ENCODE measurements at places on chromosomes 5 and 9. TPM values are rescaled to one million over a fixed set of nuclear protein-coding genes. Genes with fewer than 3 reads are reported as not detected.

Gene AHRR
- 23.6 TPM for total RNA-seq

Gene FGFR4
- total RNA-seq = 7.5 TPM

Gene FAM221B
- not detected for total RNA-seq

Gene DYNC2I2
- 78.1 TPM for total RNA-seq

Gene CCL27
- 0.95 TPM for total RNA-seq

Gene WDR38
- total RNA-seq = not detected

Gene S100Z
- not detected for total RNA-seq

Gene SNAPC4
- 10.8 TPM for total RNA-seq

Gene RAI14
- 18.5 TPM for total RNA-seq

Gene IRGM
- 0.18 TPM for total RNA-seq

Gene MYO10
- 71.9 TPM for total RNA-seq

Gene CEL
- 4.3 TPM for total RNA-seq

Gene OR1N1
- total RNA-seq = not detected

Gene PCDHA13
- total RNA-seq = 1.0 TPM

Gene TRIM32
- 20.2 TPM for total RNA-seq

Gene SPAG8
- 0.90 TPM for total RNA-seq

Gene NR5A1
- total RNA-seq = 2.5 TPM

Gene IFNA2
- not detected for total RNA-seq

Measured in Panc1 (cell line).